T-cell (primary cell): ENCODE measurements at places on chromosomes 5 and 9. TPM values are rescaled to one million over a fixed set of nuclear protein-coding genes. Genes with fewer than 3 reads are reported as not detected.

- no peak for DNase-seq
- no peaks in the 10 kb centered on the region for H3K4me1 ChIP-seq
- no peak overlapping the region for H3K4me3 ChIP-seq
- H3K36me3 ChIP-seq, result no peaks in the 10 kb centered on the region
- no peaks in the 10 kb centered on the region for H3K27me3 ChIP-seq
- no peak overlapping the region for H3K27ac ChIP-seq
Observed at GRCh38 chr9:107732781-107733522, 243.4 kb upstream of the KLF4 start.

Gene IARS1
- 89.5 TPM for total RNA-seq

GRCh38 chr9:109972026-109972882, 192.3 kb downstream of the PALM2AKAP2 start:
- no peak overlapping the region for H3K27ac ChIP-seq
- DNase-seq, result no peak
- no peaks in the 10 kb centered on the region for H3K27me3 ChIP-seq
- peaks cover 27% of the 10 kb centered on the region for H3K4me1 ChIP-seq
- H3K36me3 ChIP-seq, result no peaks in the 10 kb centered on the region

DNA sequence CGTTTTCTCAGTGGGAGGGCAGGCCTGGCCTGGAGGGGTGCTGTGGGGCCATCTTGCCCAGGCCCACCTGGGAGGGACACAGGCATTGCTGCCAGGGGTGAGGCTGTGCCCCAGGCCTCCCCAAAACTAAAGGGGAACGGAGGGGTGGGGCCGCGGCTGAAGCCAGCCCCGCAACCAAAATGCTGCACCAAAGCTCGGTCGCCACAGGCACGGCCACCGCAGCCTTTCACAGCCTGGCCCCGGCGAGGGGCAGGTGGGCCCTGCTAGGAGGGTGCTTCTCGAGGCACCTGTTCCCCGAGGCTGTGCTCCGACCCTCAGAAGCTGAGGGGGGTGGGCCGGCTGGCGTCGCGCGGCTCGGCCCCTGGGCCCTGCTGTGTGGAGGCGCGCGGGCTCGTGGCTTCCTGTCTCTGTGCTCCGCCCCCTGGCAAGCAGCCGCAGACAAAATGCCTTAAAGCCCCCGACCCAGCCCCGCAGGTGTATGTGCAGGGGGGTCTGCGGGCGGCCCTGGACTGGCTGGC, 57.6 kb downstream of the JAK2 start:
- H3K36me3 ChIP-seq, result peaks cover 16% of the 10 kb centered on the region
- no peak overlapping the region for H3K27ac ChIP-seq
- H3K27me3 ChIP-seq, result no peaks in the 10 kb centered on the region

DNA sequence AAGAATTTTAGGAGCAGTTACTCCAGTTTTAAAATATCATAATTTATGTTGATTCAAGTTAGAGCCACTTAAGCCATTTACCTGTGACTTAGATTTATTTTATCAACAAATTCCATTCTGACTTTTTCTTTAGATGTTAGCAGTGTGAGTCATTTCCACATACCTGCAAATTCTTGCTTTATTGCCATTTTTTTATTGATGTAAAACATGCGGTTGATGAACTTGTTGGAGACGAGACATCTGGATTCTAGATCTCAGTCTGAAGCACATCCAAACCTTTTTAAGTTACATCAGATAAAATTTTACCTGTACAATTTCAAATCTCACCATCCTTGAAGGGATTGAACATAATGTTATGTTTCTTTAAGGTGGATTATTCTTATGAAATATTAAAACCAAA, 240.9 kb downstream of the IRX1 start:
- no peak overlapping the region for H3K27ac ChIP-seq
- H3K4me3 ChIP-seq, result no peak overlapping the region
- H3K36me3 ChIP-seq, result no peaks in the 10 kb centered on the region
- DNase-seq, result no peak
- H3K4me1 ChIP-seq, result no peaks in the 10 kb centered on the region

- no peaks in the 10 kb centered on the region for H3K36me3 ChIP-seq
- H3K4me1 ChIP-seq, result peaks cover 5% of the 10 kb centered on the region
Observed at GRCh38 chr5:14257995-14258403, 114.9 kb downstream of the TRIO start.

DNA sequence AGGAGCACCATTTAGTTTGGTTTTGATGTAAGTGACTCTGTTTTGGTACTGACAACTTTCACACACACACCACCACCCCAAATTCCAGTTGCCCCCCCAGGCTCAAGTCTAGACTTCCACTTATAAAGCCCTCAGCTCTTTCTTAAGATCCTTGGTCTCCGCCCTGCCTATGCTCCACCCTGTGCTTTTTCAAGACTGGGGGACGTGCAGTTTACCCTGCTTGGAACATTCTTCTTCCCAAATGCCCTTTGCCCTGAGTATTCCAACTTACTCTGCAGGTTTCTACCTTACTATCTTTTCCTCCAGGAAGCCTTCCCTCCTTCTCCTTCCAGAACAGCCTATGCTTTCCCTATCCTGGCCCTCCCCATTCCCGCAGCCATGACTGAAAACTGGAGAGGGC, 1.5 kb upstream of the TRIM14 start:
- H3K27ac ChIP-seq, result peak overlapping the region; percentile 54
- H3K4me1 ChIP-seq, result peaks cover 26% of the 10 kb centered on the region
- peak overlapping the region; percentile 32 for H3K4me3 ChIP-seq
- no peaks in the 10 kb centered on the region for H3K36me3 ChIP-seq

Gene PCDH12
- not detected for total RNA-seq
